Foreskin keratinocyte (primary cell): ENCODE measurements at places on chromosomes 11 and 22. TPM values are rescaled to one million over a fixed set of nuclear protein-coding genes. Genes with fewer than 3 reads are reported as not detected.

GALNT18 gene
- 35.1 and 36.0 TPM in 2 replicates for total RNA-seq

MPPED2 gene
- not detected in 2 replicates for total RNA-seq

- no peak for DNase-seq
These were observed 35.4 kb upstream of the ANO5 start for GRCh38 chr11:22157531-22157930.

- no peak for DNase-seq
These were observed 583 bp downstream of the PDGFD start for GRCh38 chr11:104163100-104164027.

BTG4 gene
- 0.14 and 0.24 TPM in 2 replicates for total RNA-seq

DNA sequence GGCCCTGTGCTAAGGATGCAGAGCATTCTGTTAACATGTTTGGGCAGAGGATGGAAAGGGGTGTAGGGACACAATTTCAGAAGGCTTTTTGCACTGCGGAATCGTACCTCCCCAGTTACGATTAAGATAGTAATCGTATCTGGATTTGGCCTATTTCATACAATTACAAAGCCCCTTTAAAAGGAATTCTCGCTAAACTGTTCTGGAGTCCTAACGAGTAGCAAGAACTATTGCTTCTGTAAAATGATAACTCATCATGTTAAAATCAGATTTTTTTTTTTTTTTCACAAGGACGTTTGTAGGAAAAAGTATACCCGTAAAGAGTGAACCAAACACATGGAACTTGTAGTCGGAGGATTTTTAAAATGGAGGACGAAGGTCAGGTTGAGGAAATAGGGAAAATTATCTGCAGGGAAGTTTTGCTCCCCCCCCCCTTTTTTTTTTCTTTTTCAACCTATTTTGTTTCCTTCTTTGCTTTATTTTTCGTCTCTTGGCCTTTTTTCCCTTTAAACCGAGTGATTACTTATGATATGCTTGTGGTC lies 934 bp downstream of the HSD17B12 start:
- DNase-seq = peak; percentile 29

TMEM191B gene
- 0.56 and 2.4 TPM in 2 replicates for total RNA-seq

DNA sequence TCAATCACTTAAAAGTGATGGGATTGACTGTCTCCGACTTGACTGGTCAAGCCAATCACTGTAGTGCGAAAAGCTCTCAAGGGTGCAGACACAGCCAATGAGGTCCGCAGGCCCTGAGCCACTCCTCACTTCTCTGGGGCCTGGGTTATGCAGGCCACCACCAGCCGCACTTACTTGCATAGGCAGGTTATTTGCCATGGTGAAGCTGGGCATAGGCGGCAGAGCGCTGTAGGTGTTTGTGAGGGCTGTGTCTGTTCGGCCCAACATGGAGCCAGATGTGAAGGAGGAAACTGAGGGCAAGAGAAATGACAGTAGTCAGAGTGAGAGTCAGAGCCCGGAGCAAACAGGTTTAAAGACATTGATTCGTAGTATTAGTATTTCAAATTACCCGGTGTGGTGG lies 17.9 kb downstream of the PAX6 start:
- DNase-seq = no peak

DNA sequence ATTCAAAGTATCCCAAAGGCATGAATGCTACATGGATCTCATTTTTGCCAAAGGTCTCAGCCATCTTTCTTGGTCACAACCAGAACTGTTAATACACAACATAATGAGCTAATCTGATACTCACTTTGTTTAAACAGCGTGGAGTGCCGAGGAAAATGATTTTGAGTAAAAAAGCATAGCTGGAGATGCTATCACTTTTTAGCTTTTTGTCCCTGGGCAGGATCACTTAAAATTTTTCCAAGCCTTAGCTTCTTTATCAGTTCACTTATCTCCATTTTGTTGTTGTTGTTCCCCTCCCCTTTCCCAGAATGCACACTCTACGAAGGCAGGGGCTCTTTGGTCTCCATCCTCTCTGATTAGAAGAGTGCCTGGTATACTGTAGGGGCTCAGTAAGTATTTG lies 229.3 kb upstream of the NARS2 start:
- DNase-seq = no peak

DNA sequence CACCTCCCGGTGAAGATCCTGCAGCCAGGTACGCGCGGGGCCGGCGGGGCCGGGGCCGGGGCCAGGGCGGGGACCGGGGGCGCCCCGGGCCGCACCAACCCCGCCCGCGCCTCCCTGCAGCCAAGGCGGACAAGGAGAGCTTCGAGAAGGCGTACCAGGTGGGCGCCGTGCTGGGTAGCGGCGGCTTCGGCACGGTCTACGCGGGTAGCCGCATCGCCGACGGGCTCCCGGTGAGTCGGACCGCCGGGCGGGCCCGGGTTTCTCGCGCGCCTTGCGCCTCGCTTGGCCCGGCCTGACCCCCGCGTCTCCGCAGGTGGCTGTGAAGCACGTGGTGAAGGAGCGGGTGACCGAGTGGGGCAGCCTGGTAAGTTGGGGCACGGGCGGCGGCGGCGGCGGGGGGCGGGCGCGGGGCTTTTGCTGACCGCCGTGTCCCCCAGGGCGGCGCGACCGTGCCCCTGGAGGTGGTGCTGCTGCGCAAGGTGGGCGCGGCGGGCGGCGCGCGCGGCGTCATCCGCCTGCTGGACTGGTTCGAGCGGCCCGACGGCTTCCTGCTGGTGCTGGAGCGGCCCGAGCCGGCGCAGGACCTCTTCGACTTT lies 531 bp downstream of the PIM3 start:
- no peak for DNase-seq

GRCh38 chr11:64853709-64854108 lies 9.3 kb upstream of the CDC42BPG start:
- DNase-seq = no peak

SLC22A12 gene
- not detected in 2 replicates for total RNA-seq
